ENCODE measurements at places on chromosomes 3 and 15.

DNA sequence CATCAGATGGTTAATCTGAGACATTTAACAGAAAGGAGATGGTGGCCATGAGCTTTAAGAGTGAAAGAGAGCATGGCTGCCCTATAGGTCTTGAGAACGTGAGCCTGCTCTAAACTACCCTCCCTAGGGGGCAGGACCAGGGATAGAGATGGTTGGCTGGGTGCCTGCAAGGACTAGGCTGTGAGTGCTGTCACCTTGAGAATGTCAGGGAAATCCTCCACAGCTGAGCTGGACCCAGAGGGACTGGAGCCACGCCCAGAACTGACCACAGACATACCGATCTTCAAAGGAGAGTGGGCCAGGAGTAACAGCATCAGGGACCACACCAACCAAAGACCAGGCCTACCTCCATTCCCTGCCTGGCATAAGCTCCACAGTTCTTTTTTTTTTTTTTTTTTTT is 53.6 kb upstream of the UBE2E1 start:
- no peak for DNase-seq

GRCh38 chr15:74201710-74202420 is 722 bp downstream of the STRA6 start:
- no peak for DNase-seq

DNA sequence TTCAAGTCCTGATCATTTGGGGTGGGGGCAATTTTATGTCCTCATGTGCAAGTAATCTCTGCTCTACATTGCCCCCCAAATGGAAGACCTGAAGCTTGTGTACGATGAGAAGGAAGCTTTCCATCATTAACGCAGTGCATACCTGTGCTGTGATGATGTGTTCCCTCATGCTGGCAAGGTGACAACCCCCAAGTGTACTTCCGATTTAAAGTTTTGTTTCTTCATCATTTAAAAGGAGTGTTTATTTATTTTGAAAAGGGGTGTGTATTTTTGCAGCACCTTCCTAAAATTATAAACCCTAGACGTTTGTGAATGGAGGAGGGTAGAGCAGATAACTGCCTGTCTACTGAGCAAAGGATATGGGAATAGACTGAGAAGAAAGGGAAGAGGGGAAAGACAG is 45.3 kb downstream of the C2CD4A start:
- DNase-seq = no peak

GRCh38 chr3:178768072-178768864 is 232.0 kb downstream of the KCNMB2 start:
- no peak for DNase-seq

- no peak for DNase-seq
These were observed 162.4 kb upstream of the LRRN1 start for GRCh38 chr3:3636815-3637214.

- DNase-seq = no peak
These were observed 120.0 kb downstream of the KBTBD8 start for GRCh38 chr3:67118122-67118521.

GRCh38 chr3:72379500-72380187 is 468.6 kb downstream of the SHQ1 start:
- no peak for DNase-seq

DNA sequence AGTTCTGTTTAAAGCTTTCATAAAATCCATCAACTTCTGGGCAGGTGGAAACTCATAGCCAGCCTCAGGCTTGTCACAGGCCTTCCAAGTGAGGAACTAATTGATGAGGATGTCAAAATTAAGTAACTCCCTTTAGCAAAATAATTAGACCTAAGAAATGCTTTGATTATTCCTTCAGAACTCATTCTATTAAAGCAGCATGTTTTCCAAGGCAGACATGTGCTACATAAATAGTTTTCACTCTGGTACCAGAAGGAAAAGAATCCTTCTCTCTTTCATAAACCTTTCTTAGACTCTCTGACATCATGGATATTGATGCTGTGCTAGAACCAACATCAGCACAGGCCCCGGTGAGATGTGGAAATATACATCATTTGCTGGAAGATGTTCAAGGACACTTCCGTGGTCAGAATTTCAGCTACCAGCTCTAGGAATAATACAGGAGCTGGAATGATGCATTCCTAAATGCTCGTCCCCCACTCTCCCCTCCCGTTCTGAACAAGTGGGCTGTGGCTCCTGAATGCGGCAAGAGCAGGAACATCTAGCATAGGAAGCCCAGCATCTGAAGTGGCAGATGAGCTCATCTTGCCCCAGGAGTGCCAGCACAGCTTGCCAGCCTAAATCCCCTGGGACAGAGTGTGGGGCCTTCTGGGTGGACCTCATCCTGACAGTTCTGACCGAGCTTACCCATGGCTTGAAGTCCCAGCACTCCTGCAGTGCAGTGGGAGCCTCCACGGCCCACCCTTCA is 82.4 kb downstream of the WWTR1 start:
- no peak for DNase-seq

GRCh38 chr3:140152851-140153639 is 218.1 kb downstream of the CLSTN2 start:
- DNase-seq = no peak

DNA sequence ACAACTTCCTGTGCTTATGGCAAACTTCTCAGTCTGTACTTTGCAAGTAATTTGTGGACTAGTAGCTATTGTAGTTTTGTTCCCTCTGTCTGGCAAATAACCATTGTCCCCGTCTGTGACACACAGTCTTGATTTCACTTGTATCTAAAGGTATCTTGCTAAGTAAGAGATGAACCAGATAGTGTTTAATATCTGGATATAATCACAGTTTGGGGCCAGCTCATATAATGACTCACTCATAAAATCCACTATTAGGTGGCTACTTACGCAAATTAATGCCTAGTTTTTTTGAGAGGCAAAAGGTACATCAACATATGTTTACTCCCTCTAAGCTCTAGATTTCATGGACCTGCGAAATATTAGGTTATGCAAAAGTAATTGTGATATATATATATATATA is 30.4 kb downstream of the VGLL3 start:
- DNase-seq = no peak

DNA sequence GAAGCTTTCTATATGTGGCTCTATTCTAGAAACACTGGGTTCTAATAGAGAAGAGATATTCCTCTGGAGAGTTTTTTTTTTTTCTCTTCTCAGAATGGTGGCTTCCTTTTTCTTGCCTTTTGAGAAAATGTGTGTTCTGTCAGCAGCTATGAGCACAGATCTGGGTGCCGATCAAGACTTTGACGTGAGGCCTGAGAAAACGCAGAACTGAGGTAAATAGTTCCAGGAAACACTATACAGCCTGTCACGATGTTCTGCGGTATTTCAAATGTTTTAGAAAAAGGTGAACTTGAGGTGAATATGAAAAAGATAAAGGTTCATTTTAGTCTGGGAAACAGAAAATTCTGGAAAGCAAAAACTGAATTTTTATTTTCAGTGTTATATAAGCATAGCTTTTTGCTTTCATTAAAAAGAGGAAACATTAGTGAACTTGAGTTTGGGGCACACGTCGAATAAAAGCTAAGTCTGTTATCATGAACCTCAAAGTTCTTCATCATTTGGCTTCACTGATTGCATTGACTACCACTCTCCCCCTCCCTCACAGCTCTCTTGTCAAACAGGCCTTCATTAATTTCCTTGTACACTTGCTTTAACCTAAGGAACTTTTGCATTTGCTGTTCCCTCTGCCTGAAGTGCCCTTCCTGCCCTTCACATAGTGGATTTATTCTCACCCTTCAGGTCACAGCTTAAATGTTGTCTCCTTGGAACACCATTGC is 265.1 kb downstream of the NFKBIZ start:
- DNase-seq = peak; percentile 62

GRCh38 chr3:99706410-99706809 is 68.0 kb downstream of the COL8A1 start:
- DNase-seq = no peak

- no peak for DNase-seq
These were observed 681.0 kb downstream of the DIPK2A start for GRCh38 chr3:144652573-144652972.

- no peak for DNase-seq
These were observed 21.0 kb downstream of the TPRG1 start for GRCh38 chr3:189192725-189193124.

GRCh38 chr15:65953622-65954021 is 84.3 kb downstream of the RAB11A start:
- DNase-seq = no peak

- DNase-seq = no peak
These were observed 34.7 kb downstream of the EPHB1 start for GRCh38 chr3:134829721-134830120.

DNA sequence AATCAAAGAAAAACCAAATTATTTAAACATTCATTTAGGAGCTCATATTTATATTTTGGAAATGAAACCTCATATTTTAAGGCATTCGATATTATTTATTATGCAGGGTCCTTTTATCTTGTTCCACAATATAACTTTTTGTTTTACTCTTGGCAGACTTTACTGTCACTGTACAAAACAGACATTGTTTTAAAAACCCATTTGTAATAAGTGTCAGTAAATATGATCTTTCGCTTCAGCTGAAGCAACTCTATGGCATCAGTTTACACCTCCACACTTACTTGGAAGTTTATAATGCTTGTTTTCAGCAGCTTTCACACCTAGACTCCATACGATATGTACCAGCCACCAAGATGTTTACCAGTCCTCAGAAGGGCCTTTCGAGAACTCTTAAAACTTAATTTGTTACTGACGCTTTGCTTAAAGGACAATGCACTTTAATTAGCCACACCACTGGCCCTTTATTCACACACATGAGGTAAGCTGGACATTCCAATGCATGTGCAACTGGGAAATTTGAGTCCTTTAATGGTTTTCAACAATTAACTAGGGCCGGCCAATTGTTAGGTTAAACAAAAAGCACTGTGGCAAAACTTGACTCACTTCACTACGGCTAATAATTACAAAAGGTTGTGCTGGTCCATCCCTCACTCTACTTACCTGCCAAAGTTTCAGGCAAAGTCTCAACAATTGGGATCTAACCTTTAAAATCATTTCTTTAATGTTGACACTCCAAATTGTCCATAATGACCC is 16.7 kb downstream of the WWTR1 start:
- DNase-seq = no peak

DNA sequence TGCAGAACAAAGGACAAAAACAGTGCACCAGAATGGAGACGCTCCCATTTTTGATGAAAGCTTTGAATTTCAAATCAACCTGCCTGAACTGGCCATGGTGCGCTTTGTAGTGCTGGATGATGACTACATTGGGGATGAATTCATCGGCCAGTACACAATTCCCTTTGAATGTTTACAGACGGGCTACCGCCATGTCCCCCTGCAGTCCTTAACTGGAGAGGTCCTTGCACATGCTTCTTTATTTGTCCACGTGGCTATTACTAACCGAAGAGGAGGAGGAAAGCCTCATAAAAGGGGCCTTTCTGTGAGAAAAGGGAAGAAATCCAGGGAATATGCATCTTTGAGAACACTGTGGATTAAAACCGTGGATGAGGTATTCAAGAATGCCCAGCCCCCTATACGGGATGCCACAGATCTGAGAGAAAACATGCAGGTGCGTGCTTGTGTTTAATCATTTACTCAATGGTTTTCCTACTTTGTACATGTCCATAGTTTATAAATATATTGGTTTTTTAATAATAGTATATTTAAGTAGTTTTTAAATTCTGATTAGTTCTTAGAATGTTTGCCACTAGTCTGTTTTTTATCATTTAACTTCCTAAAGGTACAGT is 127.1 kb downstream of the PLCL2 start:
- DNase-seq = no peak

DNA sequence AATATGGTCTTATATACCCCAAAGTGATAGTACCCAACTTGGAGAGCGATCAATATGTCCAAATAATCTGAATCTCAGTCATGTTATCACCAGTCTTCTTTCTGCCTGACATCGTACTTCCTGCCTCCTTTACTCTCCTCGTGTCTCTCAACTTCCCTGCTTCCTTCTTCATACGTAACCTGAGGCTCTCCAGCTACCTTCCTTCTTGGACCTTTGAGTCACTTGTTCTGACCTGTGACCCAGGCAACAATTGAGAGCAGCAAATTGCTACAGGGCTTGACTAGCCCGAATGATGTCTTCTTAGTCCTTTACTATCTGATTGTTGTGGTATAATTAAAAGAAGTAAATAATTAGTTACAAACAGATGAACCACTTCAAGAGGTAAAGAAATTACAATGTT is 145.9 kb upstream of the MBNL1 start:
- DNase-seq = no peak

- DNase-seq = no peak
These were observed 217.5 kb downstream of the CHL1 start for GRCh38 chr3:414063-414462.

GRCh38 chr3:106032479-106032878 is 163.7 kb upstream of the CBLB start:
- no peak for DNase-seq

DNA sequence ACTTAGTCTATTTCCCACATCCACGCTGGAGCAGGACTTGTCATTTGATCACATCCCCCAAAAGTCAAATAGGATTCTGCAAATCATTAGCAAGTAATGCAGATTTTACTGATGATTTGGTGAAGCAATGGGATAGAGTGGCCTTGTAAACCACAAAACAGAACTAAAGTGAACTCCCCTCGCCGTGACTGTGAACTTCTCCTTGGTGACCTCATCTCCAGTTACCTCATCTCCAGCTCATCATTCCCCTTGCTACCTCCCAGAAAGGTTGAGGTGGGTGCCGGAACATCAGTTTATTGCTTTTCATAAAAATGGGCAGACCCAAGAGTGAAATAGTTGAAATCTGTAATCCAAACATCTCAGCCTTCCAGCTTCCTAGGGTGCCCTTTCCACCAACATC is 36.7 kb upstream of the ADPGK start:
- DNase-seq = no peak

DNA sequence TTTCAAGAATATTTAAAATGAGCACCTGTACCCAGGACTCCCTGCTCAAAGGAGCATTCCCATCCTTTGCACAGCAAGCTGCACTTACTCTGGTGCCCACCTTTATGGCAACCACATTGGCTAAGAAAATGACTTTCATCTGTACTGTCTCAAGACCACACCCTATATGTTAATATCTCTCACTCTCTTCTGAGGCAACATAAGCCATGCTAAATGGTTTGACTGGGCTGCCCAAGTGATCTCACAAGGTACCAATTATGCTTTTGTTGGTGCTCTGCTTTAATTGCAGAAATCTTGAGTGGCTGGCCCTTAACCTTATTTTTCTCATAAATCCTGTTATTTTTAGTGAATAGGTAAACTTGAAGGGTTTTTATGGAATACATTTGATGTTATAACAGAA is 17.7 kb downstream of the RYK start:
- DNase-seq = no peak

DNA sequence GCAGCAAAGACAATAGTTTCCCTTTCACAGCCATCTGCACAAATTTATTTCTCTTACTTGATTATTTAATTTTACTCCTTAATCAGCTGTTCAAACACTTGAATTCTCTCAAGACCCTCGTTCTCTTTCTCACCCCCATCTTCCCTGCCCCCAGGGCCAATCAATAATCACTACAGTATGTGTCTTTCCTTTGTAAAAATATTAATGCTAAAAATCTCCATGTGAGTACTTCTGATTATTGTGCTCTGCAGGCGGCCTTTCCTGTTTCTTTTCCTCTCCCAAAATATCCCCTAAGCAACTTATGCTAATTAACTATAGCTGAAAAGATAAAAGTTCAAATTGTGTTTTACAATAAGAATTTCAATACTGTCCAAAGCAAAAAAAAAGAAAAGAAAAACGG is 617.0 kb upstream of the CBLB start:
- DNase-seq = no peak

GRCh38 chr3:106299300-106300098 is 430.7 kb upstream of the CBLB start:
- no peak for DNase-seq
